T-helper 22 cell (primary cell): ENCODE measurements at places on chromosomes 16 and 17.

DNA sequence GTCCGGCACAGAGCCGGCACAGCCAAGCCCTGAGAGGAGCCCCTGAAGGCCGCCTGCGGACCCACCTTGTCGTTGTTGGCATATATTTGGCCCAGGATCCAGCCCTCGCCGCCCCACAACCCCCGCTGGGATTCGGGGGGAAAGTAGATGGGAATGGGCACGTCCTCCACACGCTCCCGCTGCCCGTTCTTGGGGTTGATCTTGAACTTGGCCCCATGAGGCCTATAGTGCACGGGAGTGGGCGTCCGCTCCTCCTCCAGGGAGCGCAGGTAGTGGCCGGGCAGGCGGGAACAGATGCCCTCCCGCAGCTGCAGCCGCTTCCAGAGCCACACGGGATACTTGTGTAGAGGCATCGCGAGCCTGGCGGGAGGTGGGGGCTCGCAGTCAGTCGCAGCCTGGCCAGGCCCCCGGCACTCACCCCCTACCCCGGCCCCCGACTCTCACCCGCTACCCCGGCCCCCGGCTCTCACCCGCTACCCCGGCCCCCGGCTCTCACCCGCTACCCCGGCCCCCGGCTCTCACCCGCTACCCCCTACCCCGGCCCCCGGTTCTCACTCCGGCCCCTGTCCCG lies 387 bp downstream of the MRPL28 start:
- DNase-seq, result no peak

GRCh38 chr16:90047714-90048346 lies 28.6 kb upstream of the DBNDD1 start:
- DNase-seq, result no peak

GRCh38 chr17:50630524-50631194 lies 4.0 kb upstream of the ABCC3 start:
- DNase-seq, result peak; percentile 19

GRCh38 chr17:21352221-21352980 lies 23.8 kb upstream of the KCNJ12 start:
- no peak for DNase-seq

DNA sequence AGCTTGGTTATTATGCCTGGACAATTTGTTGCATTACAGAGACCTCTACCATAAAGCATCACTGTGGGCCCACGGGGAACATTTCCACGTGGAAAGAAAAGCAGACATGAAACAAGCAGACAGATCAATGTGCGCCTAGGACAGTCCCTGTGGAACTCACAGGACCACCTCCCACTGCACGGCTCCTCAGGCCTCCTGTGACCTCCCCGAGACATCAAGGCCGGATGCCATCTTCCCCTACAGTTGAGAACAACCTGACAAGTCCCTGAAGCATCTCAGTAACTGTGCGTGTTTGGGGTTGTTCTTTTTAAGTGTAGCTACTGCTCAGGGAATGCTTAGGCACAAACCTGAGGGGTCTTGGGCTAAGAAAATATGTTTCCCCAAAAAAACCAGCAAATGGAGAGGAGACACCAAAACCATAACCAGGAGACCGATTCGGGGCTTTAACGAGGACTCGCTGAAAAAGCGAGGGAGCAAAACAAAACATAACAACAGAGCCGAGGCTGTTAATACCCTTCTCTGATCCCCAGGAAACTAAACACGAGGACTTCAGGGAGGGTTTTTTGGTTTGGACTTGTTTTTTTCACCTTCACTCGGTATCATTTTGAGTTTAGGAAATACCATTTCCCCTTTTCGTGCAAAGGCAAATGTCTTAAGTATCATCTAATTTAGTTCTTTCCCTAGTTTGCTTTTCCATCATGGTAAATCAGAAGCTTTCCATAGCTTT lies 87.1 kb downstream of the CYTH1 start:
- no peak for DNase-seq

GRCh38 chr16:23048164-23048563 lies 101.1 kb downstream of the USP31 start:
- DNase-seq, result no peak

DNA sequence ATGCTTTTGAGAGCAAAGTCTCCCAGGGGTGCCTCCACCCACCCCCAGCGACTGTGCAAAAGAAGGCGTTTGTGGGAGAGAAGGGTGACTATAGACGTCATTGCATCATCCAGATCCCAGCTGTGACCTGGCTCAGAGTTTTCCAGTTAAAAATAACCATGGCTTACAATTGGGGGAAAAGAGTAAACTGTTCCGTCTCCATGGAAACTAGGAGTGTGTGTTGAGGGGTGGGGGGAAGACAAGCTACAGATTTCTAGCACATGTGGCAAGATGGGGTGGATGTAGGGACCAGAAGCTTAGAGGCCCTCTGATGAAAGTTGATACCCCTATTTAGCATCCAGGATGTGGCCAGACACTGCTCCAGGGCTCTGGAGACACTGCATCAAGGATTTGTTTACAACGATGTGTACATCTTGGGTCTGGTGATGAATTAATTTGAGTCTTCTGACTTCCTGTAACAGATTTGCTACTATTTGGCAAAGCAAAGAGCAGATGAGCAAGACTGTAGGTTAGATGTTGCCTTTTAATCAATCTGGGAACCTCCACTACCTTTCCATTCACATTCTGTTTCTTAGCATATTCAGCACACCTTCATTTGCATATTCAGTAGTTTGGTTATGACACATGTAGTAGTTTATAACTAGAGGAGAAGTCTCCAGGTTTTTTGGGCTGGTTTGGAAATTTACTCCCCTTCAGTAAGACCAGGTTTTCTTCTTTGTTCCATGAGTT lies 6.2 kb upstream of the DUSP14 start:
- no peak for DNase-seq

DNA sequence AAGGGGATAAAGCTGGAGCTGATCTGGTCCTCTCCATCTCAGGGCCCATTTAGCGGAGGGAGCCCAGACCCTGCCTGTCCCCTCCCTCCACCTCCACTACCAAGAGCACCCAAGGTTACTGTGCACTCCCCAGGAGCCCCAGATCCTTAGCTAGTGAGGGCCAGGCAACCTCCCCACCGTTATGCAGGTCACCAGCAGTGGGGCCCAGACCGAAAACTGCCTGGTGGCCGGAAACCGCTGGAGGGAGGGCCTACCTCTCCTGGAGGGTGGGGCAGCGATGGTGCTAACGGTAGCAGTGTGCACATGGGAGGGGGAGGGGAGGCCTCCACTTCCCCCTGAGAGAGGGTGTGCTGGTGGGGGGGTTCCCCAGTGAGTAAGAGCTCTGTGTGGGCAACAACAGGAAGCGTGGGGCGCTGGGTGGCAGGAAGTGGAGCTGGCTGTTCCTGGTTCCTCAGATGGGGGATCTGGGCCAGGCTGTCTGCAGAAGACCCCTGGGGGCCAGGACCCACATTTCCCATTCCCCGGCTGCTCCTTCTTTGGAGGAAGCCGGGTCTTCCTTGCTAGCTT lies 4.4 kb downstream of the FMNL1 start:
- DNase-seq, result peak; percentile 99
